RWPE1 (cell line): ENCODE measurements at places on chromosomes 6 and 20.
A peak's percentile ranks its signal among the peaks of the same experiment; 100 is the strongest.

- DNase-seq, result no peak
Observed at GRCh38 chr6:45278367-45278766, 49.8 kb upstream of the RUNX2 start.

GRCh38 chr6:84645563-84646266 lies 118.7 kb downstream of the TBX18 start:
- peak; percentile 38 for DNase-seq

DNA sequence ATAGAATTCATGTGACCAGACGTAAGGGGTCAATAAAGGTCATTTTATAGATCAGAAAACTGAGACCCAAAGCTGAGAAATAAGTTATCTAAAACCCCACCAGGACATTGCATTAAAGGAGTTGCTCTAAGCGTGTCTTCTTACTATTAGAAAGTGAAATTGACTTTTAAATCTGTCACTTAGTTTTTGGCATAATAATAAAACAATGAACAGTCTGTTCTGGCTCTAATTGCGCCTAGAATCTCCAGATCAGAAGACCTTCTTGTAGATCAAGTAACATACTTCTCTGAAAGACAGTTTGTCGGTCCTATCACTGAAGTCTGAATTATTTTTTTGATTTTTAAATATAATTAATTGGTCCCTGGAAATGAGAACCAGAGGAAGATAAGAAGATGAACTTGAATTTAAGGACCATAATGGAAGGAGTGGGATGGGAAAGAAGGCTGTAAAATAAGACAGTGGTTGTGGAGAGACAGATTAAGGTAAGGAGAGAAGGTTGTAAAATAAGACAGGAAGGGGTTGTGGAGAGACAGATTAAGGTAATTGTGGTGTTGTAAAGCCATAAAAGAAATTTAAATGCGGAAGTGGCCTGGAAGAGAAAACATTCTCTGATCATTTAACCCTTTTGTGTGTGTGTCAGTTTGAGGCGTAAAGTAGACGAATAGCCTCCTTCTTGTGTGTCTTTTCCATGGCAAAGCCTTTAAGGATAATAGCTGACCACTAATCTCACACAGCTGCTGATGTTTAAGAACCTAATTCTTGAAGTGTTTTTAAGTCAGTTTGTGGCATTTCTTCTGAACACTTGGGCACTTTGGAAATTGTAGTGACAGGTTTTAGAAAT lies 20.1 kb downstream of the TOP1 start:
- no peak for DNase-seq

GRCh38 chr20:17663040-17663399 lies 19.0 kb downstream of the RRBP1 start:
- DNase-seq, result no peak

DNA sequence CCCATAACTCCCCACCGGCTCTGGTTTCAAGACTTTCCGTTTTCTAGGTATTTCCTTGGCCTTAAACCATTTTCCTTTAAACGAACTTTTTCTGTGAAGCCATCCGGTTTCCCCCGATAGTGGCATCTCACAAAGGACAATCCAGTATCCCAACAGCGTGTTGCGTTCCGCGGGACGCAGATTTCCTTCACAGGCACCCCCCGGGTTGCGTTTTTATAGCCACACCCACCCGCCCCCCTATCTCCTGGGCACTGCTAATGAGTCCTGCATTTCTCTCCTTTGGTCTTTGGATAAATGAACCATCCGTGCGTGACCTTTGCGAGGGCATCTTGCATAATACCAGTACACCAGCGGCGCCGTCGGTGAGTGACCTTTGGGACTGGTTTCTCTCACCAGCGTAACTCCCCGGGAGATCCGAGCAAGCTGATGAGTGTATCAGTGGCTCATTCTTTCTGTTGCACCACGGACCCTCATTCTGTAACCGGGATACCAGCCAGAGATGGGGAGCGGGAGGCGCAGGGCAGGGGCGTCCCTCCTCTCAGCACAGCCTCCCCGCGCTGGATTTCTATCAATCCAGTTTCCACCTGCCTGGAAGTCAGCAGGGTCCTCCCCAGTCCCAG lies 586 bp upstream of the NQO2 start:
- DNase-seq, result no peak
